ENCODE measurements at places on chromosomes 6 and 20.

DNA sequence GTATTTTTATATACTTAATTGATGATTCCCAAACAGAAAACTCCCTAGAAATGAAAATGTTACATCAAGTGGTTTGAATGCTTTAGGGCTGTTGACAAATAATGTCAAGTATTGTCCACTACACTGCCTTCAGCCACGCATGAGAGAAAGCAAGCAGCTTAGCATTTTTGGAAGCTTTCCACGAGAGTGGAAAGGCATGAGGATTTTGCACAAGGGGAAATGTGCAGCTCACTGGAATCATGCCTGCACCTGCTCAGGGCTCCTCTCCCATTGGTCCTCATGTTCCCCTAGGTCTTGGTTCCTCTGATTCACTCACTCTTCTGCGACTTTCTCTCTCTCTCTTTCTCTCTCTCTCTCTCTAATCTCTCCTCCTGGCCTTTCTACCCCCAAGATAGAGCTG is 439.5 kb upstream of the CDH4 start:
- DNase-seq = no peak

DNA sequence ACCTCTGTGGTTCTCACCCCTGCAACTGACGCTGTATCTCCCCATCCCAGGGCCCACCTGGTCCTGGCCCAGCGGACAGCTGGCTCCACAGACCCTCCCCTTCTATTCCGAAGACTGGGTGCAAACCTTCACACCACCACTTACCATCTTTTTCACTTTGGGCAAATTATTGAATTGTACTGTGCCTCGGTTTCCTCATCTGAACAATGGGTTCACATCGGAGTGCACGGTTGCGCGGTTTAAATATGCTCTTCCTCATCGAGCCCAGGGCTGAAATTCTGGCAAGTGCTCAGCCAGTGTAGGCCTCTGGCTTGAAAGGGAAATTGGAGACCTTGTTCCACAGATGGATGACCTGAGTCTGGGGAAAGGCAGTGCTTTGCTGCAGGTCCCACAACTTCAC is 2.9 kb upstream of the ARFGAP1 start:
- DNase-seq = no peak

- DNase-seq = no peak
Observed at GRCh38 chr20:38001981-38002380, 31.3 kb downstream of the TTI1 start.

DNA sequence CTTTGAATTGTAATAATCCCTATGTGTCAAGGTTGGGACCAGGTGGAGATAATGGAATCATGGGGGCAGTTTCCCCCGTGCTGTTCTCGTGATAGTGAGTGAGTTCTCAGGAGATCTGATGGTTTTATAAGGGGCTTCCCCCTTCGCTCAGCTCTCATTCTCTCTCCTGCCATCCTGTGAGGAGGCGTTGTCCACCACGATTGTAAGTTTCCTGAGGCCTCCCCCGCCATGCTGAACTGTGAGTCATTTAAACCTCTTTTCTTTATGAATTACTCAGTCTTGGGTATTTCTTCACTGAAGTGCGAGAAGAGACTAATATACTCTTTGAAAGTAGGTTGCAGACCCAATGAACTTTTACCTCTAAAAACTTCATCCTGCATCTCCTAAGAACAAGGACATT is 39.2 kb upstream of the KCNG1 start:
- no peak for DNase-seq

GRCh38 chr20:51175156-51175555 is 152.2 kb upstream of the KCNG1 start:
- no peak for DNase-seq

GRCh38 chr6:29524044-29524443 is 35.5 kb downstream of the UBD start:
- DNase-seq = no peak

- DNase-seq = no peak
Observed at GRCh38 chr6:36280467-36280866, 10.6 kb downstream of the PNPLA1 start.

- DNase-seq = no peak
Observed at GRCh38 chr6:53543359-53544216, 1.3 kb downstream of the GCLC start.

DNA sequence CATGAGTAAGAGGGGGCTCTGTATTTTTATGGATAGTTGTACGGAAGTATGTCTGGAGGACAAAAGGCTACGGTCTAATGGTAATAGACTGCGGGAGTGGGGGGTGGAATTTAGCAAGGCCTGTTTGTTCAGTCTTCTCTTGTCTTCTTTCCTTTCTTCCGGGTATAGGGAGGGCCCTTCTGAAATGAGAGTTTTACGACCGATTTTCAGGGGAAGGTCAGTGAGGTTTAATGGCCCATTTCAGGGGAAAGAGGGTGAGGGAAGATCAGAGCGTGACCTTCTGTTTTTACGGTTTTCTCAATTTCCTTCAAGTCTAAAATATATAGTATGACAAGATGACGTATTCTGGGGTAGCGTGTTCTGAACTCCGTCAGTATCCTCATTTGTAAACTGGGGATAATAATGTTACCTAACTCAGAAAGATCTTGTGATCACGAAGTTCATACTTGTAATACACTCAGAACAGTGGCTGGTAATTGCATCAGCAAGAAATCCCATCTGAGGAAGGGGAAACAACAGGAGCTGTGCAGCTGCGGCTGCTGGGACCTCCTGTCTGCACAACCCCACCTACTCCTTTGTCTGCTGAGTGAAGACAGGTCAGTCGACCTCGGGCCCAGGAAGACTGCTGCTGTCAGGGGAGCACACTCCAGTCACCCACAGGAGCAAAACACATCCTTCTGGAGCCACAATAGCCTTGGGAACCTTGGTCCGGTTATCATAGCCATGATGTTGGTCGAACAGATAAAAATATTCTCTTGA is 90.4 kb downstream of the MAP3K7 start:
- no peak for DNase-seq

GRCh38 chr20:61520893-61521460 is 268.9 kb downstream of the CDH4 start:
- DNase-seq = no peak
